Stromal cell of bone marrow (primary cell): ENCODE measurements at places on chromosomes 1 and 21.

GRCh38 chr1:90100566-90100965, 105.7 kb downstream of the ZNF326 start:
- peak; percentile 1 for DNase-seq

DNA sequence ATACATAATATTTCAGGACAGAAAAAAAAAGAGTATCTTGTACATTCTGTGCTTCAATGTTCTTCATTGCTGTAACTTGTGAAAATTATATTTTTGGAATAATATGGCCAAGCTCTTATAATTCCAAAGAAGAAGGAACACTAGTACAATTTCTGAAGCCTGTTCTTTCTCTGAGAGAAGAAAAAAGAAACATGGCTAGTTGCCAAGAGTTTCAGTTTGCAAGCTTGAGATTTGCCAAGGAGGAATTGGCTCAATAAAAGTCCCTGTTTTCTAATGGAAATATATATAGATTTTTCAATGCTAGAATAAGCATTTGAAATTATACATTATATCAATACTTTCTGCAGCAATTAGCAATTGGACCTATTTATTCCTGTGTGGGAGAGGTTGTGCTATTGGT, 285.2 kb upstream of the NEGR1 start:
- DNase-seq = peak; percentile 22

DNA sequence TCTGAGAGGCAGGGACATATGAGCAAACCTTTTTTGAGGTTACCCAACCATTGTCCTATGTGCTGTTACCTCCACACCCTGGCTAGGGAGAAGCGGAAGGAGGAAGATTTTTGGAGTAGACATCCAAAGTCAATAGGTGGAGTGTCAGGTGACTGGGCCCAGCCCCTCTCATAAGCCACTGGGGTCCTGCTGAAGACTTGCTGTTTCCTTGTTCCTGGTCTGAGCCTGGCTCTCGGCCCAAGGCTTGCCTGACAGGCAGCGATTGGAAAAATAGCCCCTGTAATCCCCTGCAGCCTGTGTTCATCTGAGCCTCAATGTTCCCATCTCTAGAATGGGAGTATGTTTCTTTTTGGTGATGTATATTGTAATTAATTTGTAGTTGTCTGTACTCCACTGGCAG, 6.9 kb upstream of the PIGR start:
- no peak for DNase-seq

DNA sequence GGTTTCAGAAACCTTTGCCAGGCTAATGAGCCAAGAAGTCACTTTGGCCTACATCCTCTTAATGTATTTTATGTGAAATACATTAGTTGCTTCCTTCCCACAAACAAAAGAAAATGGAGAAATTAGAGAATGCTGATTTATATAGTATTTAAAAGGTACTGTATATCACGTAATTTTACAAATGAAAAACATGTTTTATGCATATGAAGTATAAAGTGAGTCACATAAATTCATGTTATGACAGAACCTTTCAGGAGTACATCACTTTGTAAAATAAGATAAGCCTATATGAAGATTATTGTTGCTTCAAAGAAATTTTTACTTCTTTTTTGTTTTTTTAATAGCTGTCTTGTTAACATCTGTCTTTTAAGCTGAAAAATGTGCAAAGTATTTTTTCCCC, 4.6 kb downstream of the DR1 start:
- no peak for DNase-seq

DNA sequence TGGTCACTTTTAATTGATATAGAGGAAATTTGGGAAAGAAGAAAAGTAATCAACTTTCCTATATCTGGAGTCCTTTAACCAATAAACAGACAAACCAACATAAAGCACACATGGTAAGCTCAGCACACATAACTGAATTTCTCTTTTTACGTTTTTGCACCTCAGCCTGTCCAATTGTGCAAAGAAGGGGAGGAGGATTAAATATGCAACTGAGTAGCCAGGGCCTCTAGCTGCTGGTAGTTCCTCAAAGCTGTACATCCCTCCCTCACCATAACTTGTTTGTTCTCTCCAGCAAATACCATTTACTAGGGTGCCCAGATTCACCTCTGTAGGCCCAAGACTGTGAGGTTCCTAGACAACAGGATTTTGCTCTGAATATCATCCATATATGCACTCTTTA, 25.4 kb downstream of the ST6GALNAC5 start:
- no peak for DNase-seq

- DNase-seq = no peak
Measured at GRCh38 chr1:81834268-81834667, 33.5 kb downstream of the ADGRL2 start.

DNA sequence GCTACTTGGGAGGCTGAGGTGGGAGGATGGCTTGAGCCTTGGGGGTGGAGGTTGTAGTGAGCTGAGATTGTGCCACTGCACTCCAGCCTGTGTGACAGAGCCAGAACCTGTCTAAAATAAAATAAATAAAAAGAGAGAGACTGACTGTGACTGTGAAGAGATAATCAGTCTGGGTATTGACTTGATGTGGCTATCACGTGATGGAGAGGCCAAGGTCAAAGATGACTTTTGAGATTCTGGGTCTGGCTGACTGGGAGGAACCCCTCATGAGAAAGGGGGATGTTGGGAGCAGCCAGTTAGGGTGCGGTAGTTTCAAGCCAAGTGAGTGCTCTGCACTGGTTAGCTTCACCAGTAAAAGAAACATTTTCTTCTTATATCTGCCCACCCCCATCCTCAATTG, 66.8 kb downstream of the CDC14A start:
- DNase-seq = no peak

DNA sequence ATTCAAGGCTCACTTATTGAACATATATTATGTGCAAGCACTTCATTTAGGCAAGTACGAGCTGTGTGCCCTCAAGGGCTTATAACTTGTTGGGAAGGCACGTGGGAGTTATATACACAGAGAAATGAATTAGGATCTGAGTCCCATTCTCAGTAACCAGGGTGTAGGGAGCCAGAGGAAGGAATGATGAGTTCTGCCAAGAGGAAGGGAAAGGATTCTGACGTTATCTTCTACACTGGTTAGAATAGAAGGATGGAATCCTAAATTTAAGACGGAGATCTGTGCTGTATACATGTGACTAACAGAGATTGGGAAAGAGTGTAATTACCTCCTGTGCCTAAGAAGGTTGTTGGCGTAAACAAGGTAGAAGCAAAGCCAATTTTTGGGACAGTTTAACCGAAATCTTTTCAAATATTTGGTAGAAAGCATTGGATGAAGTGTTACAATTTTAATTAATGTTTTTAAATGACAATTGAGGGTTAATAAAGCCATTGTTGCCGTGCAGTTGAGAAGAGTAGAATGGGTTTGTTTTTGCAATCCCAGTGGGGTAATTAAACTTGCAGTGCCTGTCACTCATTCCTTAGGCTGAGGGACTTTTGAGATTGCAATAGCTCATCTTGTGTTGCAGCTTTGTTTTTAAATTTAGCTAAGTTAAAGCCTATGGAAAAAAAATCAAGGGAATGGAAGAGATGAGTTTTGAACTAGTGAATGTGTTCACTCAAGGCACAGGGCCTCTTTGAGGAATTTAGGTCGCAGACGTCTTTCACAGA, 177.2 kb downstream of the NFIA start:
- DNase-seq = no peak

DNA sequence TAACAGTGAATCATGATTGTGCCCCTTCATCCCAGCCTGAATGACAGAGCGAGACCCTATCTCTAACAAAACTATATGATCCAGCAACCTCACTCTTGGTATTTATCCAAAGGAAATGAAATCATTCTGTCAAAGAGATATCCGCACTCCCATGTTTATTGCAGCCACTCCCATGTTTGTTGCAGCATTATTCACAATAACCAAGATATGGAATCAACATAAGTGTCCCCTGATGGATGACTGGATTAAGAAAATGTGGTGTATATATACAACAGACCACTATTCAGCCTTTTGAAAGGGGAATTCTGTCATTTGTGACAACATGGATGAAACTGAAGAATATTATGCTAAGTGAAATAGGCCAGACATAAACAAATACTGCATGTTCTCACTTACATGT, 44.4 kb downstream of the TRMT1L start:
- no peak for DNase-seq

DNA sequence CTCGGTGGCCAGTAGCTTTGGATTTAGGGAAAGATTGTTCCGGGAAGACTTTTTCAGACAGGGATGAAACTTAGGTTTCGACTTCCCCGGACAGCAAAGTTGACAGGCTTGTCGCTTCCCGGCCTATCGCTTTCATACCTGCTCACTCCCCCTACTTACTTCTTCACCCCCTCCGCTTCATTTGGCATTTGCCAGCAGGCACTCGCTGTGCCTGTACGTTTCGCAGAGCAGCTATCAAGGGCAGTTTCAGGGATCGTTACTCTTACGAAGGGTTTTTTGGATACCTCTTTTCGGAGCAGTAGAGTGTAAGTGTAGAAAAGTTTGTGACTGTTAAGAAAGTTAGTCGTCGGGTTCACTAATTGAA, 393 bp downstream of the BLZF1 start:
- DNase-seq = no peak

DNA sequence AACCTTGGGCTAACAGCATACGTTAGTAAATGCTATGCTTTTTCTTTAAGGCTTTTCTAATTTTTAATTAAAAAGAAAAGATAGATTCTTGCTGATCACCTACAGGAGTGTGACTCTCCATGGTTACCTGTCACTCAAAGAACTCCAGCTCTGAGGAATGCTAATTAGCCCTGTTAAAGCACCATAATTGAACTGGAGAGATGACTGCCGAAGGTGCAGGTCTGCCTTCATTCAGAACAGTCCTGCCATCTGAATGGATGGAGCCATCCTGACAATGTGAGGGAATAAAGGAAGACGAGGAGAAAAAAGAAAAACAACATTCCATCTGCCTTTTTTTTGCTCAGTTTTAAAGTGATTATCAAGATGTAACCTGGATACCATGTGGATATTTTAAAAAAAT, 94.6 kb downstream of the ATP6V1G3 start:
- no peak for DNase-seq

- no peak for DNase-seq
Measured at GRCh38 chr1:169885207-169885606, 8.5 kb downstream of the SCYL3 start.

GRCh38 chr1:177305040-177306018, 134.6 kb downstream of the BRINP2 start:
- DNase-seq = no peak

GRCh38 chr1:21590934-21591333, 78.2 kb downstream of the RAP1GAP start:
- no peak for DNase-seq

GRCh38 chr1:147266381-147266780, 23.9 kb downstream of the CHD1L start:
- no peak for DNase-seq

GRCh38 chr1:7479571-7479970, 291.5 kb upstream of the VAMP3 start:
- DNase-seq = no peak

DNA sequence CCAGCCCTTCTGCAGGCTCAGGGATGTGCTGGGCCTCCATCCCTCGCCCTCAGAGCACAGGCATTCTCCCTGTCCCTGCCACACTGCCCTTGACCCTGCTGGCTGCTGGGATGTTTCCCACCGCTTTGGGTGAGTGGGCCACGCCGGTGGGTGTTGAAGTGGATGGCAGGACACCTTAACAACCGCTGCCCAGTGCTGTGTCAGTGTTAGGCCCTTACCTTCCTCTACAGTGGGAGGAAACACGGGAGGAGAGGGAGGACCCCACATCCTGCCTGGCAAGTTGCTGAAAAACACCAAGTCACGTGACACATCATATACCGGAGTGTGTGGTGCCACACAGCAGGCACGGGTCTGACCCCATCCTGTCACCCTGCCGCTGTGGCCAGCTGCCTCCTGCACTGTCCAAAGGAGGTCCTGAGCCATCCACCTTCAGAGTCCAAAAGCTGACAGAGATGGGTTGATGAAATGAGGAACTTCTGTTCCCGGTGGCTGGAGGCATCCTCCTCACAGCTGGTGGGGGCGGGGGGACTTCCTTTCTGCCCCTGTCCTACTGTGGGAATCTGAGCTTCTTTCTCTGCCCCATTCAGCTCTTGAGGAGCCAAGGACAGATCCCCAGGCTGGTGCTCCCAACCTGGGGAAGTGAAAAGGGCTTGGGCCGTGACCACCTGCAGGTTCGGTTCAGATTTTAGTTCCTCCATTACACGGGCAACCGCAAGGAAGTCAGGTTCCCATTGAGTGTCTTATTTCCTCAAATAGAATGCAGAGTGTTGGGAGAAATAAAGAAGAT, 3.2 kb upstream of the THEMIS2 start:
- DNase-seq = no peak

- no peak for DNase-seq
Measured at GRCh38 chr1:81797701-81798100, 3.0 kb upstream of the ADGRL2 start.

DNA sequence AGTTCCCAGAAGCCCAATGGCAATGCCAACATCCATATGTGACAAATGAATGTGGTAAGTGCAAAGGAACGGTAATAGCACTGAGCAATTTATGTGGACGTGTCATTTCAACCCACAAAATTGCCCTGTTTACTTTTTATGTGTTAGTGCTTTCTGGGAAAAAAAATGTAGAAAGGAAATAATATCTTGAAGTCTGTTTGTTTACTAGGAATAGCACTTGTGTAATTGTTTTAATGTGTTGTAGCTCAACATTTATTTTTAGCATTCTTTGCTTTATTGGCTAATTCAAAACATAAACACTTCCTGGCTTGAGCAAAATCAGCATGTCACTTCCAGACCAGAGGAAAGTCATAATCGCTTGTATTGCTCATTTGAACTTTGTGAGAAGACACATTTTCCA, 224.8 kb upstream of the KCNK2 start:
- peak; percentile 51 for DNase-seq

GRCh38 chr21:26832546-26832945, 12.7 kb downstream of the ADAMTS1 start:
- no peak for DNase-seq

DNA sequence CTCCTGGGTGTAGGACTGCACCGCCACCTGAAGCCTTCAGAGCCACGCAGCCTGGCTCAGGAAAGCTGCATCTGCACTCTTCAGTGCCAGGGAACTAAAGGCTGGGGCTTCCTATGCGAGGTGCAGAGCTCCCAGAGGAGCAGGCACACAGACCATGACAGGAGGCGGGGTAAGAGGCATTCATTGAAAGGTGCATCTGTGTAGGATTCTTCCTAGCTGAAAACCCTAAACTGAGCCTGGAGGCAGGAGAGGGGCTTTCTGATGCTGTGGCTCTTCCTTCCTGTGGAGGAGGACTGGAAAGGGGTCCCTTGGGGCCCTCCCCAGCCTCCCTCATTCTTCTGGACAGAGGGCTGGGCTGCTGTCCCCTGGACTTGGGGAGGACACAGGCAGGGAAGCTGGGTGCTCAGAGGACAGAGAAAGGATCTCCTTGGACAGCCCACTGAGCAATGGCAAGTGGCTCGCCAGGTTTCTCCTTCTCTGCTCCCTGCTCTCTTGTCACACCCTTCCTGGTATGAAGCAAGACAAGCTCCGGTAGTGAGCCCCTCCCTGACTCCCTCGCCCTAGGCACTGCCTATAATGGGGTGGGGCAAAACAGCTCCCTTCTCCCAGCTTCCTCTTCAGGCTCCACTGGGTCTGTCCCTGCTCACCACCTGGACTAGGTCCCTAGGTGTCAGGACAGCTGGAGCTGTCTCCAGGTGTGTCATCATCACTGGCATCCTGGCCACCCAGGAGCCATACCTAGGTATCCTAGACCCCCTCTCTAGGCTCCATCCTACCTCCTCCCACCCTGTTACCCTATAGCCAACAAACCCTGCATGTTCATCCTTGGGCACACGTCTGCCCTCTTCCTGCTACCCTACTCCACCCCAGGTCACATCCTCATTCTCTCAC, 20.0 kb downstream of the S100A6 start:
- no peak for DNase-seq
